A549 treated with RU486 at 1 μM for 4 hours (cell line): ENCODE measurements at places on chromosomes 12 and 14. TPM values are rescaled to one million over a fixed set of nuclear protein-coding genes. Genes with fewer than 3 reads are reported as not detected.

ARHGEF40 gene
- total RNA-seq: 8.7 to 14.2 TPM (median 11.2 TPM) in 5 replicates

MYBPC1 gene
- total RNA-seq: not detected in 5 replicates

SPIC gene
- not detected in 5 replicates for total RNA-seq

GDF3 gene
- not detected in 5 replicates for total RNA-seq

MAP1LC3B2 gene
- total RNA-seq: 1.0 to 1.8 TPM (median 1.3 TPM) in 5 replicates
